Progenitor cell of endocrine pancreas (in vitro differentiated cells): ENCODE measurements at places on chromosomes 2 and 18. TPM values are rescaled to one million over a fixed set of nuclear protein-coding genes. Genes with fewer than 3 reads are reported as not detected.

GRCh38 chr2:12320991-12321641 is 395.6 kb upstream of the TRIB2 start:
- H3K4me3 ChIP-seq: no peak overlapping the region
- H3K36me3 ChIP-seq: no peaks in the 10 kb centered on the region
- DNase-seq: no peak
- no peaks in the 10 kb centered on the region for H3K27me3 ChIP-seq
- no peak overlapping the region for H3K27ac ChIP-seq

DNA sequence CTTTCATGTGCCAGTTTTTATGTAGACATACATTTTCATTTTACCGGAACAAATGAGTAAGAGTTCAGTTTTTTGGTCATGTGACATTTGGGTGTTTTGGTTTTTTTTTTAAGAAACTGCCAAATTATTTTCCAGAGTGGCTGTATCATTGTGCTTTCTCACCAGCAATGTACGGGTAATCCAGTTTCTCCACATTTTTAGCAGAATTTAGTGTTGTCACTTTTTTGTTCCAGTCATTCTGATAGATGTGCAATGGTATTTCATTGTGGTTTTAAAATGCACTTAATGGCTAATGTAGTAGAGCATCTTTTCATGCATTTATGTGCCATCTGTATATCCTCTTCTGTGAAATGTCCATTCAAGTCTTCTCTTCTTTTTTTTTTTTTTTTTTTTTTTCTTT is 126.5 kb upstream of the FBXO11 start:
- no peaks in the 10 kb centered on the region for H3K27me3 ChIP-seq
- H3K36me3 ChIP-seq: no peaks in the 10 kb centered on the region
- no peak overlapping the region for H3K27ac ChIP-seq
- no peak overlapping the region for H3K4me3 ChIP-seq
- no peaks in the 10 kb centered on the region for H3K4me1 ChIP-seq
- no peak for DNase-seq

The SAG gene
- not detected in 2 replicates for total RNA-seq

DNA sequence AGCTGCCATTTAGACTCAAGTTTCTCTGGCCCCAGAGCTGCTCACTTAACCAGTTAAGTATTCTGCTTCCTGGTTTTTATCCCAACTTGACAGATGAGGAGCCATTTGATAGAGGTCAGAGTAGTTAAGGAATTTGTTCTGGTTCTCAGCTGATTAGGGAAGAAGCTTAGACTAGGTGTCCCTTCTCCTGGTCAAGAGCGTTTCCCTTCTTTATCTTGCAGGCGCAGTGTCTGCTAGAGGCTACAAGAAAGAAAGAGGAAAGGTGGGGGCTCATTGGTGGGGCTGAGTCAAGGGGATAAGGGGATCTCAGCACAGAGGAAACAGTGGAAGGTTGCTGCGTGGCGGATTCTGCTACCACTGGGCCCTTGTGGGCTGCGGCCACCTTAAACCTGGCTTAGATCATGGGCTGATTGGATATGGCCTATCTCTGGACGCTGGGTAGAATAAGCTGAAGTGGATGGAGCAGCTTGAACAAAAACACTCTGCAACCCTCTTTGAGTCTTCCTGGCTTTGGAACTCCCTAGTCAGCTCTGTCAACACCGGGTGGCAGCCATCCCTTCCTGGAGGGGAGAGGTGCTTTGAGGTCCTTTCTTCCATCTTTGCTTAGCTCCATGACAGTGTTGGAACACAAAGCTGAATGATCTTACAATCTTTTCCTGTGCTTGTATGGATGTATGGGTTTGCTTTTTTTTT is 70.8 kb downstream of the QPCT start:
- no peak overlapping the region for H3K4me3 ChIP-seq
- DNase-seq: no peak
- peaks cover 23% of the 10 kb centered on the region for H3K4me1 ChIP-seq
- H3K27me3 ChIP-seq: no peaks in the 10 kb centered on the region
- no peak overlapping the region for H3K27ac ChIP-seq

GRCh38 chr18:3528231-3528630 is 78.3 kb downstream of the TGIF1 start:
- peaks cover 20% of the 10 kb centered on the region for H3K4me1 ChIP-seq
- H3K27ac ChIP-seq: no peak overlapping the region
- no peaks in the 10 kb centered on the region for H3K27me3 ChIP-seq
- DNase-seq: no peak
- H3K4me3 ChIP-seq: no peak overlapping the region
- peaks cover 1% of the 10 kb centered on the region for H3K36me3 ChIP-seq

GRCh38 chr18:76754351-76754750 is 68.0 kb upstream of the ZNF236 start:
- H3K4me1 ChIP-seq: no peaks in the 10 kb centered on the region
- no peak overlapping the region for H3K27ac ChIP-seq
- H3K27me3 ChIP-seq: no peaks in the 10 kb centered on the region
- no peak for DNase-seq
- no peaks in the 10 kb centered on the region for H3K36me3 ChIP-seq
